ENCODE measurements at places on chromosomes 5 and 9. TPM values are rescaled to one million over a fixed set of nuclear protein-coding genes. Genes with fewer than 3 reads are reported as not detected.

DNA sequence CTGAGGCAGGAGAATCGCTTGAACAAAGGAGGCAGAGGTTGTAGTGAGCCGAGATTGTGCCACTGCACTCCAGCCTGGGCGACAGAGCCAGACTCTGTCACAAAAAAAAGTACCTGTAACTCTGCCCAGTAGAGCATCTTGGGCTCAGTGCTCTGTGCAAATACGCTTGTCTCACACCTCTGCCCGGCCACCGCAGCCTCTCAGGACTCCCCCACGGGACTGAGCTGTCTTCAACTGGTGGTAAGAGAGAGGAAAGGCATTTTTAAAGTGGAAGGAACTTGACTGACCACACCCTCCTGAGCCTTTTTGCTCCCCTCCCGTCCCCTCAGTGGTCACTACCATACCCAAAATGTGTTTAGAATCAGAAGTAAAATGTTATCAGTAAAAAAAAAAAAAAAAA, 174.3 kb upstream of the PIK3R1 start:
- DNase-seq: no peak

DNA sequence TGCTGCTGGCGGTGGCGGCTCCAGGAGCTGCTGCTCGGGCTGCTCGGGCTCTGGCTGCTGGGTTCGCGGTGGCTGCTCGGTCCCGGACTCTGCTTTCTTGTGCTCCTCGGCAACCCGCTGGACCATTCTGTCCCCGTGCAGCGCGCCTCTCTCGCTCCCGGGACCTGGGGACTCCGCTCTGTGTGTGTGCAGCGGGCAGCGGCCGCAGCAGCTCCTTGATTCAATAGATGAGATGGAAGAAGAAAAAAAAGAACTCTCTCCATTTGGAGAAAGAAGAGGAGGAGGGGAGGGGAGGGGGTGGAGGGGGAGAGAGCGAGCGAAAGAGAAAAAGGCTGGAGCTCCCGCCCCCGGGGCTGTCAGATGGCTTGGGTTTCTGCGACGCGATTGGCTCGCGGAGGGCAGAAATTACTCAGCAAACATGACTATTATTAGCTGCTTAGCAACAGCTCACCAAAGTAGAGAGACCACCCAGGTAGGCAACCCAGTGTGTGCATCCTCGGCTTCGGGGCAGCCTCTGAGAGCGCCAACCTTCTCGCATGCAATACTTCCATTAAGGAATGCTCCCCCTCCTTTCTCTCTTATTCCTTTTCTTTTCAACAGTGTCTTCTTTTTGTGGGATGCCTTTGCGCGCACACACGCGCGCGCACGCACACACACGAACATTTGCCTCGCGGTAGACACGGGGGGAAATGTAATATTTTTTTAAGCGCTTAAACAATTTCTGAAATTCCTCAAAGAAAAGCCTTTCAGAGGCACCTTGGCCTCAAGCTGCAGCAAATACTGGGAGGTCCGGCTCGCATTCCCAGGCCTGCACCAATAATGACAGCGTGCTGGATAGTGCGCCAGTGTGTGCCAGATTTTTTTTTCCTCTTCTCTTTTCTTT, 7.6 kb downstream of the PTCH1 start:
- DNase-seq: peak; percentile 84

GRCh38 chr5:81164936-81165335, 68.2 kb upstream of the CKMT2 start:
- no peak for DNase-seq

DNA sequence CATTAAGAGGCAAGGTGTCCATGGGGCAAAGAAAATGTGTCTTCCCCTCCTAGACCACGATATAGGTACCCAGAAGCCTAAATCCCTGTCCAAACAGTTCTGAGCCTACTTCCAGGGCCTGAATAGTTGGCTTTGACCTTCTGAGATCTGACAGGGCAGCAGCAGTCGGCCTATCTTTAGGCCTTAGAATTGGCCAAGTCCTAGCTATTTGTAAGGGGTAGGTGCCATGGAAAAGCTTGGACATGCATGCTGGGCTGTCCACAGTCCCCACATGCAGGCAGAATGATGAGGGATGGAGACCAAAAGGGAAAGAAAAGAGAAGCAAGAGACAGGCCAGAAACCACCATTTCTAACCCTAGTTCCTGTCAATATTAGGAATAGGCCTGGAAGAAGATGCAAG, 346.1 kb downstream of the ANXA1 start:
- DNase-seq: no peak

DNA sequence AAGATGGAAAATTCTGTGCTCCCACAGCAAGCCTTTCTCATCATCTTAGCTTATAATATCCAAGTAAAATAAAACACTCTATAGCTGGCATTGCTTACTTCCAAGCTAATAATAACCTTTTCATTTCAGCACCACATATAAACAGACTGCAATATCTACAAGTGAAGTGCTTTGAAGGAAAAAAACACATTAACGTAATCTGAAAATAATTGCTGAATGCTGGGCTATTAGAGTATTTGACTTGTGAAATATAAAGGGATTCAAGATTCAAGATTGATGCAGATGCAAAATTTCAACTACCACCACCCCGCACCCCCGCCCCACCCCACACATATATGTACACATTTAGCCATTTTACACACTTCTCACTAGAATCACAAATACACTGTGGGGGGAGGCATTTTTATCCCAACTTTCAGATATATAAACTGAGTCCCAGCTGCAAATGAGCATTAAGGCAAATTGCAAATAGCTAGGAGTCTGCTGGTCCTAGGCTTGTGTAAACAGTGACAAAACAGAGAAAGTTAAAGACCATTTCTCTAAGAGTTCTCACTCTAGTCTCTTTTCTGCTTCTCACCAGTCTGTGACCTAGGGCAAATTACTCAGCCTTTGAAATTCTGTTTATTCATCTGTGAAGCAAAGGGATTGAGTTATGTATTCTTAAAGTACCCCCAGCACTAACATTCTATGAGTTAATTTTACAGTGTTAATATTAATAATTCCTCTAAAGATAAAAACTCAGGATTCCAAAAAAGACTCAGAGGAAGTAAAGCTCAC, 489.4 kb downstream of the PRELID2 start:
- DNase-seq: no peak

- DNase-seq: no peak
These were observed 53.5 kb downstream of the NEK6 start for GRCh38 chr9:124311283-124311682.

DNA sequence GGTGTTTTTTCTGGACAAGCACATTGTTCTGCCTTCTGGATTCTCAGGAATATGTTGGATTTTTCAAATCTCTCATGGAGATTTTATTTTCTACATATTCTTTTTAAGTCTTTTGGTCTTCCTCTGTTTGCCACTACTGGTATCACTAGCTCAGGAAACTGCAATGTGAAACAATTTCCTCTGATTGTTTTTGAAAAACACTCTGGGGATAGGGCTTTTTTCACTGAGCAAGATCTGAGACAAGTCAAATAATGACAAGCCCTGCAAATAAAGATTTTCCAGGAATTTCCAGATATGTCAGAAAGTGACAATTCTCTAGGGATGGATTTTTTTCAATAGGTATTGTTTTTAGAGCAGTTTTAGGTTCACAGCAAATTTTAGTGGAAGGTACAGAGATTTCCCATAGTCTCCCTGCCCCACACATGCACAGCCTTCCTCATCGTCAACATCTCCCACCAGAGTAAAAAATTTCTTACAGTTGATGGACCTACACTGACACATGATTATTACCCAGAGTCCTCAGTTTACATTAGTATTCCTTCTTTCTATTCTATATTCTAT, 86.9 kb upstream of the TMEM161B start:
- DNase-seq: no peak

DNA sequence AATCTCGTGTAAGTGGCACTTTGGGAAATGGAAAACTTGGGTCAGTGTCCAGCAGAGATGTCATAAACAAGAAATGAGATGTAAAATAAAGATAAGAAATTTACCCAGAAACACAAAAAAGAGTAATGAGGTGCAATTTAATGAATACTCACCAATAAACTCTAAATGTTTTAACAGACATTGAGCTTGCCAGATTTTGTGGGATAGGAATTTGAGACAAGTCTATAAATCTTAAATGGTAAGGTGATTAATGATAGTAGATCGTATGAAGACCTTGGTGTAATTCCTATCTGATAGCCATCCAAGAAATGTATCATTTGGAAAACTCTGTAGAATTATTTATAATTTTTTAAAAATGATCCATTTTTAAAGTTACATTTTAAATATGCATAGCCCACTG, 682.4 kb downstream of the MAT2B start:
- no peak for DNase-seq

- DNase-seq: no peak
These were observed 255.4 kb downstream of the FAM114A2 start for GRCh38 chr5:153783362-153783658.

- no peak for DNase-seq
These were observed 24.9 kb downstream of the CFAP77 start for GRCh38 chr9:132434881-132435280.

GRCh38 chr5:170483701-170484458, 19.9 kb upstream of the KCNIP1 start:
- peak; percentile 30 for DNase-seq

DNA sequence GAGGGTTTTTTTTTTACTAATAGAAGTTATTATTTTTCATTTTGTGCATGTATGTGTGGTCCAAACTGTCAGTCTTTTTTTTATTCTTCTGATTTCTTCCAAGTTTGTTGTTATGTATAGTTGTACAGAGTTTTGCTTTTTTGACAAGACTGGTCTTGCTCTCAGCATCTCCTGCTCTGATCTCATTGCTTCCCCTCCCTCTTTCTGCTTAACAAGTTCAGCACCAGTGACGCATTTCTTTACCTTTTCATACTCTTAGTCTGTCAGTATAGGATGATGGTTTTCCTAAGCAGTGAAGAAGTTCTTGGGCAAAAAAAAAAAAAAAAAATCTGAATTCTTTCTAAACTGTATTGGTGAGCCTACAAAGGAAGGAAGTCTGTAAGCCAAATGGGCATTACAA, 135.1 kb downstream of the CD180 start:
- DNase-seq: no peak

- DNase-seq: peak; percentile 50
These were observed 33.5 kb downstream of the TLX3 start for GRCh38 chr5:171342362-171343111.

DNA sequence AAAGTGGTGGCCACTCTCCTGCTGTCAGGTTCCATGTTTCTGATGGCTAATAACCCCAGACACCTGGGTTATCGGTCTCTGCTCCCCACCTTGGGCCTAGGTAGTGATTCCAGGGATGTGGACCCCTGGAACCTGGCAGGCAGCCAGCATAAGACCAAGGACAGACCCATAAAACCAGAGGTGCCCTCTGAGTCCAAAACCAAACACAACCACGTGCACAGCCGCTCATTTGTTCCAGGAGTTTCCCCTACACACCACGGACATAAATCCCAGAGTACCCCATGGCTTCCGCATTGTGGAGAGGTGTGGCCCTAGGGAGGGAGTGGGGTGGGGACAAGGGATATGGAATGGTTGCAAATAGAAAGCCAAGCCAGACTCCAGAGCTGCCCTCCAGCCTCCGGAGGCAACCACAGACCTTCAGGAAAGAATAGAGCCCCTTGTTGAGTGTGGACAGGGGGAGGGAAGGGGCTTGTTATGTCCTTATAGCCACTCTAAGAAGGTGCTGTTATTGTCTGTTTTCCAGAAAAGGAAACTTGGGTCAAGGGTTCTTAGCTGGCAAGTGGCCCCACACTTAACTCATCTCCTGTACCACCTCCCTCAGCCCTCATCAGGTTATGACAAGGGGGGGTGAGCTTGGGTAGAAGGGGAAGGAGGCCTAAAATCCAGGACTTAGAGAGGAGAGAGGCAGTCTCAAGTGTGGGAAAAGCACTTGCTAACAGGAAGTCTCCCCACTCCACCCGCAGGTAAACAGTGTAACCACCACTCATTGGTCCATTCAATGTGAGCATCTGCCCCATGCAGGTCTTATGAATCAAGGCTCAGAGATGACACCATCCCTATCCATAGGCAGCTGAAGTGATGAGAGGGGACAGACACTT, 23.6 kb upstream of the CYSTM1 start:
- DNase-seq: no peak

GRCh38 chr9:90642570-90643539, at the start of gene DIRAS2:
Gene DIRAS2, minus strand, starts transcription at chr9:90642824. Its CDS starts 28,997 bp downstream, at chr9:90613827.
- DNase-seq: peak; percentile 45

DNA sequence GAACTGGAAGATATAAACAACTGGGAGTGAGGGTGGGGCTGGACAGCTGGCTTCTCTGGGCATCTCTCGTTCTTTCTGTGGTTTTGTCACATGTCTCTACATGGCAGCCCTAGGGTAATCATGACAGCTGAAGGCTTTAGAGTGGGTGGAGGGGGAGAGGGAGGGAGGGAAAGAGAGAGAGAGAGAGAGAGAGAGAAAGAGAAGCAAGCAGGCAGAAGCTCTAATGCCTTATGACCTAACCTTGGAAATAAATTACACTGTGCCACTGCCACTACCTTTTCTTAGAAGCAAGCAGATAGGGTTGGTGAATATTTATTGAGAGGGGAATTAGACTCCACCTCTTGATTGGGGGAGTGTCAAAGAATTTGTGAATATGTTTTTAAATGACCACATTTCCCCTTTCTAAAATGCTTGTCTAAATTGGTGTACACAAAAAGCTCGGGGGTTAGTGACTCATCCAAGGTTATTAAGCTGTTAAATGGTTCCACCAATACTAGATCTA, 2.6 kb upstream of the DAPK1 start:
- no peak for DNase-seq

- no peak for DNase-seq
These were observed 130.4 kb upstream of the RASA1 start for GRCh38 chr5:87137283-87137682.

The RFK gene
- 12.4 TPM for total RNA-seq

The DMRT3 gene
- total RNA-seq: not detected

The GLT6D1 gene
- total RNA-seq: not detected

The PKD2L2 gene
- not detected for total RNA-seq
